ENCODE measurements at places on chromosomes 5 and 9.

DNA sequence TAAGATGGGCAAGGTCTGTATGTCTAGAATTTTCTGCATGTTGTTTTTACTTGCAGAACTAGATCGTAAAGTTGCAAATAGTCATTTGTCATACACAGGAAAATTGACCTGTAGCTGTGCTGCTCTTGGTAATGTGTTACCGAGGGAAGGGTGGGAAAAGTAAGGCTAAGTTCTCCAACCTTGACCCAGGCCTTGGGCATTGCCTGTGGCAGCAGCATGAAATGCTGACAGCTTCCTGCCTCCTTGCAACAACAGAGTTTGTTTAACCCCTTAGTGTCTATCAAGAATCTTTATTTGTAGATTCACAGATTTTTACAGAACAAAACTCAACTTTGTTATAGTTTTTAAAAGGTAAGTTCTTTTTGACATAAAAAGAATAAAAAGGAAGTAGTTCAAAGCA lies 48.3 kb downstream of the ERCC6L2 start:
- DNase-seq, result no peak

DNA sequence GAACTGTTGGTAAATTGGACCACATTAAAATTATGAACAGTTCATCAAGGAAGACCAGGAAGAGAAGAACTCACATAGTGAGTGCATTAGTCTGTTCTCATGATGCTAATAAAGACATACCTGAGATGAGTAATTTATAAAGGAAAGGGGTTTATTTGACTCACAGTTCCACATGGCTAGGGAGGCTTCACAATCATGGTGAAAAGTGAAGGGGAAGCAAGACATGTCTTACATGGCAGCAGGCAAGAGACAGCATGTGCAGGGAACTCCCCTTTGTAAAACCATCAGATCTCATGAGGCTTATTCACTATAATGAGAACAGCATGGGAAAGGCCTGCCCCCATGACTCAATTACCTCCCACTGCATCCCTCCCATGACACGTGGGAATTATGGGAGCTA lies 135.9 kb upstream of the MAN2A1 start:
- no peak for DNase-seq

DNA sequence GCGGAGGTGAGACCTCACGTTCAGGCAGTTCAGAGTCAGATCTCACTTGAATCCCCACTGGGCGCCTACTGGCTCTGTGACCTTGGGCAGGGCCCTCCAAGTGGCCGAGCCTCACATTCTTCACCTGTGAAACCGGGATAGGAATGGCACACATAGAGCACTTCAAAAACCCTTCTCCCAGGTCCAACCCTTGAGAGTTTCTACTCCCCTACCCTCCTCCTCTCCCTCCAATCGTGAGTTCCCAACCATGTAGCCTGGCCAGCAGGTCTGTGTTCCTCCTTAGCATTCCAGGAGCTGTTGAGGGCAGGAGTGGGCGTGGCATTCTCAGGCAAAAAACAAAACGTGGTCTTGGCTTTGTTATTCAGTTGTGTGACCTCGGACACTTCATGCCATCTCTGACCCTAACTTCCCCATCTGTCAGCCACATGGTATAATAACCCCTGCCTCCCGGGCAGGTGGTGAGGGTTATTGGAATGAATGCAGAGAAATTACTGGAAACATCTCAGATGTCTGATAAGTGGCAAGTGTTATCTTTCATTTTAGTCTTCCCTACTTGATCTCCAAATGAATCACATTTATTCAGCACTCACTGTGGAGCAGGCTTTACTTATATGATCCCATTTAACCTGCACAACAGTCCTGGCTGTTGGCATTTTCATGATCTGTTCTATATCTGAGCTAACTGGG lies 112.8 kb upstream of the BOD1 start:
- DNase-seq, result no peak

GRCh38 chr9:129558063-129558550 lies 62.8 kb downstream of the C9orf50 start:
- no peak for DNase-seq

DNA sequence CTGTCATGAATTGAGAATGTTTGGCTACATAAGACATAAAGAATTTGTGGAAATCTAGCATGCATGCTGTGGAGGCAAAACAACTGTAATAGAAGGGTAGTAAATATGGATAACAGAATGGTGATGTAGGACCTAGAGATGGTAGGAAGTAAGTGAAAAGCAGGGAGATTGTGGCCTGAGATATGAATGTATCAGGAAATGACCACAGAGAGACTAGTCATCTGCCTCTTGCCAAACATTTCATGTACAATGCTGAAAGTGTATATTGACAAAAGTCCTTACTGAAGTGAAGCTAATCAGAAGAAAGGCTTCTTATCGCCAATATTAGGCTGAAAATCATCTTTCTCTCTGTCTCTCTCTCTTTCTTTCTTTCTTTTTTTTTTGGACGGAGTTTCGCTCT lies 873.1 kb upstream of the CTNND2 start:
- no peak for DNase-seq

- DNase-seq, result no peak
Observed at GRCh38 chr9:110995420-110996340, 42.6 kb downstream of the LPAR1 start.

GRCh38 chr5:157265714-157266285 lies at the start of gene CYFIP2:
Gene CYFIP2, plus strand, starts transcription at chr5:157266123. Its CDS starts 19,239 bp downstream, at chr5:157285362.
- peak; percentile 94 for DNase-seq

- no peak for DNase-seq
Observed at GRCh38 chr9:136147890-136148714, 29.4 kb upstream of the TMEM250 start.

DNA sequence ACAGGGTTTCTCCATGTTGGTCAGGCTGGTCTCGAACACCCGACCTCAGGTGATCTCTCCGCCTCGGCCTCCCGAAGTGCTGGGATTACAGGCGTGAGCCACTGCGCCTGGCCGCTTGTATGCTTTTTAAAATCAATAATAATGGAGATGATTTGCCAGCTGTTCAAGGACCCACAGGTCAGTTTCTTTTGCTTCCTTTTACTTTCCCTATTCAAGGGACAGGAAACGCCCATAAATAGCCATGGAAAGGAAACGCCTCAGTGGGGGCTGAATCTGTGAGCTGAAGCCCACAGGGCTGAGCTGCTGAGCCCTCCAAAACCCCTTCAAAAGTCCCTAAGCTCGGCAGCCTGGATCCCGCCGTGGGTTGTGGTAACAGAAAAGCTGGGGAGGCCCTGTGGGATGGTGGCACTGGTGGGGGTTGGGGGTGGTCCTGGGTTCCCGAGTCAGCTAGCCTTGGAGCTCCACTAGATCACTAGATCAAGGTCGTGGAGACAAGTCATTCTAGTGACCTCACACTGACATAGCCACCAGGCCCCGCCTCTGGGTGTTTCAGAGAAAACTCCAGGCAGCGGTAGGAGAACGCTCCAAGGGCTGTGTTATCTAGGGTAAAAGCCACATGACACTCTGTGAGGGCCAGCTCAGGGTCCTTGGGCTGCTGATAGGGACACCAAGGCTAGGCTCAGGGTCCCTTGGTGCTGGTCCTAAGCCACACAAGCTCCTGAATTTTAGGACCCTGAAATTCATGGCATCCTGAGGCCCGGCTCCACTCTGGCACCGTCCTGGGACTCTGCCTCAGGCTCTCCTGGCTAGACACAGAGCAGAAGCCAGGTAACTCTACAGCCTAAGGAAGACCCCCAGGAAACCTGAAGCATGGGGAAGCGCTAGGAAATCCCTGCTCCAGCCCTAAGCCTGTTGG lies 18.0 kb upstream of the DUSP1 start:
- DNase-seq, result no peak

DNA sequence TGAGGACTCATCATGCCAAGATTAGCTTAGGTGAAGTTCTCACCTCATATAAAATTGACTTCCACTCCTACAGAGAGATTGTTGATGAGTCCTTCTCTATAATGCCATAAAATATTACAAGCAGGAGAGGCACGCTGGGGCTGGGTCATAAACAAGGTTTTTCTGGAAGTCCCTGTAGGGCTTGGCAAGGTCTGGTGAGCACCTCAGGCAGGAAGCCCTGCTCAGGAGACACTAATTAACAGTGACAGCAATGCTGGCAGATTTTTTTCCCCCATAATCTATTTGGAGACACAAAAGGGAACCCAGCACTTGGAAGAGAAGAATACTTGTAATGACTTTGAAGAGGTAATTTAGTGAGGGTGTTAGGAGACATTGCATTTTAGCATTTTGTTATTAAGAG lies 118.7 kb downstream of the DIRAS2 start:
- no peak for DNase-seq

DNA sequence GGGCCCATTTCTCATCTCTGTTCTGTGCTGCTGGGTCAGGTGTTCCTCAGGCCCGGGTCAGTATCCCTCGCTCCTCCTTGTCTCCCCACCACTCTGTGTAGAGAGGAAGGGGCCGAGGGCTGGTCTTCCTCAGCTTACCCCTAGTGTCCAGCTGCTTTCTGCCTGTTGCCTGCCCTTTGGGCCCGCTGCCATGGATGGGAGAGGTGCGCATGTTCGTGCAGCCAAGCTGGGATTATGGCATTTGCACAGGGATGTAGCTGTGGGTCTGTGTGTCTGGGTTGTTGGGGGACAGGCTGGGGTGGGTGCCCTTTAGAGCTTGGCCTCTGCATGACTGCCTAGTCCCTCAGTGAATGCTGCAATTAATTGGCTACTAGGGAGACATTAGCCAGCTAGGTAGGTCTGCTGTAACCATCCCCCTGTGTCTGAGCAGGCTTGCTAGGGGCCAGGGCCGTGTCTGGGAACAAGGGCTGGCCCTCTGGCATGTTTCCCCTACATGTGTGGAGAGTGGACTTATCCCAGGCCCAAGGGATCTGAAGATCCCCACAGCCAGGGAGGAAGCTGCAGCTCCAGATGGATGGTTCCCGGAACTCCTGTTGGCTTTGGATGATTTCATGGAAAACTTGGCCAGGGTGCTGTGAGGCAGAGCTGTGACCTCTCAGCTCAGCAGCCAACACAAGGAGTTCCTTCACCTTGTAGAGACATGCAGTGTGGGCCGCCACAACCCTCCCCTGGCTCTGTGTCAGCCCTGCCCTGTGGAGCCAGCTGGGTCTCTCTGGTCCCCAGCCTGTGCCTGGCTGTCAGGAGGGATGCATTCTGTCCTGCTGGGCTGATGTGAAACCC lies 161.9 kb downstream of the MACROH2A1 start:
- DNase-seq, result no peak

DNA sequence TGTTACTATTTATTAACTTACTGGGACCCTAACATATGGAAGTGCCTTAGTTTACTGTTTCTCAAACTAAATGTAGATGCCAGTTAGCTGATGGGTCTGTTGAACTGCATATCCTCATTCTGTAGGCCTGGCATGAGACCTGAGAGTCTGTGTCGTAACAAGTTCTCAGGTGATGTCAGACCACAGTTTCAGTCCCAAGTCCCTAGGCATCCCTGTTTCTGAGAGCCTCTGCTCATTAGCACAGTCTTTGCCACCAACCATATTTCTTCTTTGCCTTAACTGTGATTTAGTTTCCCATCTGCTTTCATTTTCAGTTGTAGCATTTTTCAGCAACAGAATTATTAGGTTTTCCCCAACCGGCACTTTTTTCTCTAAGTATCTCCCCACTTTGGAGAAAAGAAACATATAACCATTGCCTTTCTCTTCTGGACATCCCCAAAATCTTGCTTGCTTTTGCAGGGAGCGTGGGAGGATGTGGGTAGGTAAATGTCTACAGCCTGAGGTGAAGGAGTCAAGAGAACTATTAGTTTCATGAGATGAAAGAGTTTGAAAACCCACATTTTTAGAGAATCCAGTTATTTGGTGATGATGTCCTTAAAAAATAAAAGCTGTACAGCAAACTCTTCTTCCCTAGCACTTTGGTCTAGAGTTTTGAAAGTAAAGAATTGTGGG lies 74.6 kb downstream of the NUDT12 start:
- no peak for DNase-seq

DNA sequence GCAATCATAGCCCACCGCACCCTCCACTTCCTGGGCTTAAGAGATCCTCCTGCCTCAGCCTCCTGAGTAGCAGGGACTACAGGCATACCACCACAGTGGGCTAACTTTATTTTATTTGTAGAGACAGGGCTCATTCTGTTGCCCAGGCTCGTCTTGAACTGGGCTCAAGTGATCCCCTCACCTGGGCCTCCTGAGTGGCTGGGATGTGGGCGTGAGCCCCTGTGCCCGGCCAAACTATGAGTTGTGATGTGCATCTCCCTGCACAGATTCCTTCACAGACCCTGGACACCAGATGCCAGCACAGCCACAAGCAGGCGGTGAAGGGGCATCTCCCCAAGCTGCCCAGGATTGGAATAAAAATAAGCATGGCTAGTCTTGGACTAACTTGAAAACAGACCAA lies 244.9 kb upstream of the IRX1 start:
- no peak for DNase-seq

GRCh38 chr9:89606624-89607311 lies 2.0 kb downstream of the GADD45G start:
- no peak for DNase-seq

- no peak for DNase-seq
Observed at GRCh38 chr9:2613730-2614271, 7.8 kb upstream of the VLDLR start.

DNA sequence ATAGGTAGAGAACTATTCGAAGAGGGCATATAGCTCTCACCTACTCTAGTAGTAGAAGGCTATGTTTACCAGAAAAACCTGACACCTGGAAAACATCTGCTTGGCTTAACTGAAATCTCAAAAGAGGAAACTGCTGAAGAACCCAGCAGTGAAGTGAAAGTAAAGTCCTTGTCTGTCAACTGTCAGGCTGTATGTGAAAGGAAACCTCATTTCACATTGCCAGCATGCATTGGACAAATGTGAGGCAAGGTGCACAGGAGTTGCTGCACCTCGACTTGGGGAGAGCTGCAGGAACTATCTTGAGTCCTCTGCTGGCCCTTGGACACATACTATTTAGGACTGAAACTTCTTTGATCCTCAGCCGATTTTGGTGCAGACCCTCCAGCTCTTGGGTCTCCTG lies 53.3 kb downstream of the NREP start:
- peak; percentile 67 for DNase-seq

DNA sequence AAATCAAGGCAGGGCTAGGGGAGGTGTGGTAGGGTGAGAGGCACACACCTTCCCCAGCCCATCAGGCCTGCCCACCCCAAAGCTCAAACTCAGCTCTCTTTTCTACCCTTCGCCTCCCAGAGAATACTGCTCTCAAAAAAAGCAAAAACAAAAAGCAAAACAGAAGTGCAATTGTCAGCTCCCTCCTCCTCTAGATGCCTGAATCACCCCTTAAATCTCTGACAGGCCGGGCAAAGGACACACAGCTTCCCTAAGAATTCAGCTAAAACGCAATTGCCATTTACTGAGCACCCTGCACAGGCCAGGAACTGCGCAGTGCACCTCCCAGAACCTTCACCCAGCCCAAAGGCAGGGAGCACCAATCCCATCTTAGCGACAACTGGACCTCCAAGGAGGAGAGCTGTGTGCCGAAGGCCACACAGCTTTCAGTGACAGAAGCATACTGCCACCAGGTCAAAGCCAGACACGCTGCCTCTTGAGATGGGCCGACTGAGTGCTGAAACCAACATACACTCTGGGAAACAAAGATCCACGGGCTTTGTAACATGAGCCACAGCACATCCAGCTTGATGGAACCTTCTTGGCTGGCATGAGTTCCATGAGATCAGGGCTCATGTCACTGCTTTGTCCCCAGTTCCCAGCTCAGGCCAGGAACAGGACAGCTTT lies 53.4 kb upstream of the STXBP1 start:
- no peak for DNase-seq

- DNase-seq, result no peak
Observed at GRCh38 chr9:131649646-131650045, 90.2 kb downstream of the RAPGEF1 start.

- DNase-seq, result no peak
Observed at GRCh38 chr9:111978616-111979015, 82.0 kb downstream of the UGCG start.
